Smooth muscle cell of the umbilical artery (primary cell): ENCODE measurements at places on chromosomes 13 and 19. TPM values are rescaled to one million over a fixed set of nuclear protein-coding genes. Genes with fewer than 3 reads are reported as not detected.

The ICAM4 gene
- total RNA-seq: 1.9 and 2.1 TPM in 2 replicates

The KIR3DL2 gene
- total RNA-seq: not detected in 2 replicates

The MYO16 gene
- not detected in 2 replicates for total RNA-seq

The PCDH17 gene
- under 0.01 and 0.60 TPM in 2 replicates for total RNA-seq

The PTGIR gene
- 6.8 and 9.1 TPM in 2 replicates for total RNA-seq

The CCNE1 gene
- total RNA-seq: 7.3 and 11.3 TPM in 2 replicates

The ZIK1 gene
- total RNA-seq: 3.9 and 6.2 TPM in 2 replicates

The C1QTNF9 gene
- total RNA-seq: not detected in 2 replicates

The PODNL1 gene
- 3.9 and 4.8 TPM in 2 replicates for total RNA-seq

The KMT2B gene
- 5.9 and 16.0 TPM in 2 replicates for total RNA-seq

The CGB5 gene
- total RNA-seq: not detected in 2 replicates

The CLDN10 gene
- not detected in 2 replicates for total RNA-seq

The ZNF724 gene
- total RNA-seq: 1.8 and 5.9 TPM in 2 replicates

The KPNA3 gene
- total RNA-seq: 42.5 and 64.2 TPM in 2 replicates

The SLC25A41 gene
- not detected in 2 replicates for total RNA-seq

The B3GNT8 gene
- 0.30 and 0.88 TPM in 2 replicates for total RNA-seq

The LENG9 gene
- 7.3 and 9.8 TPM in 2 replicates for total RNA-seq

The PRTN3 gene
- not detected in 2 replicates for total RNA-seq

The GTF3A gene
- 93.8 and 127 TPM in 2 replicates for total RNA-seq

The PSG6 gene
- not detected in 2 replicates for total RNA-seq

The MYO1F gene
- total RNA-seq: under 0.01 and 0.05 TPM in 2 replicates

The HIF3A gene
- total RNA-seq: 2.4 and 6.5 TPM in 2 replicates

The APOC1 gene
- 0.59 TPM in 1 of 2 replicates, not detected in the other for total RNA-seq

The EBI3 gene
- 0.28 and 0.30 TPM in 2 replicates for total RNA-seq

The CPAMD8 gene
- 0.23 and 0.59 TPM in 2 replicates for total RNA-seq

The DYRK1B gene
- 8.6 and 18.2 TPM in 2 replicates for total RNA-seq
